Effector memory CD4-positive, alpha-beta T cell (primary cell): ENCODE measurements at places on chromosomes 2 and 18.

DNA sequence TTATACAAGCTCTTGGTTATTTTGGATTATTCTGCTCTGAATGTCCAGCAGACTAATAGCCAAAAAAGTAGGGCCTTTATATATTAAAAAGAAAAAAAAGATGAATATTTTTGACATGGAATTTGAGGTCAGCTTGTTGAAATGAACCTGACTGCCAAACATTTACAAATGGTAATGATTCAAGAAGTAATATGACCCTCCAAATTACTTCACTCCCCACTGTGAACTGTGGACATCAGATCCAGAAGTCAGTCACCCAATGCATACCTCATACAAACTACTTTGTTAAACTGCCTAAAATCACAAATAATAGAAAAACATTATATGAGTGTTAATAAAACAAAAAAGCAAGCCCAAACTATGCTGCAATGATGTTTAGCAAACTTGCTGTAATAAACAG is 10.0 kb downstream of the EPG5 start:
- no peaks in the 10 kb centered on the region for H3K27me3 ChIP-seq
- DNase-seq = no peak
- H3K4me1 ChIP-seq = peaks cover 18% of the 10 kb centered on the region

- no peak for DNase-seq
- no peak overlapping the region for H3K27ac ChIP-seq
- no peaks in the 10 kb centered on the region for H3K27me3 ChIP-seq
- peaks cover 15% of the 10 kb centered on the region for H3K4me1 ChIP-seq
- no peaks in the 10 kb centered on the region for H3K36me3 ChIP-seq
Measured at GRCh38 chr2:60966507-60967405, 50.8 kb upstream of the PEX13 start.

GRCh38 chr2:20625491-20626391 is 25.2 kb downstream of the HS1BP3 start:
- H3K4me3 ChIP-seq = no peak overlapping the region
- no peak for DNase-seq
- peaks cover 51% of the 10 kb centered on the region for H3K36me3 ChIP-seq

DNA sequence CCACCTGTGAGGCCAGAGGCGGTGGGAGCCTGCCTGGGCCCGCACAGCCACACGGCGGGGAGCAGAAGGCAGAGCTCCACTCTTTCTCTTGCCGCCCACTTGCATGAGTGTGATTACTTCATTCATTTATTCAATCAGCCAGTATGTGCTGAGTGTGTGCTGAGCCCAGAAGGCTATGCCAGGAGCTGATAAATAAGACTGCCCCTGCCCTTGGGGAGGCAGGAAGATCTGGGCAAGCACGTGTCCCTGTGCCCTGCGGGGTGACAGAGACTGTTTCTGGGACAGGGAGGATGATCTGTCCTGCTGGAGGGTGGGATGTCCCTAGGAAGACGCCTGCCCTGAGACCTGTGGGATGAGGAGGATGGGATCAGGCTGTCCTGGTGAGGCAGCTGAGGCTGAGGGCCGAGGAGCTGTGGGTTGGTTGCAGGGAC is 250.8 kb downstream of the DYSF start:
- no peak overlapping the region for H3K27ac ChIP-seq
- H3K4me1 ChIP-seq = no peaks in the 10 kb centered on the region
- no peaks in the 10 kb centered on the region for H3K36me3 ChIP-seq
- H3K27me3 ChIP-seq = no peaks in the 10 kb centered on the region
- H3K4me3 ChIP-seq = no peak overlapping the region
- no peak for DNase-seq

DNA sequence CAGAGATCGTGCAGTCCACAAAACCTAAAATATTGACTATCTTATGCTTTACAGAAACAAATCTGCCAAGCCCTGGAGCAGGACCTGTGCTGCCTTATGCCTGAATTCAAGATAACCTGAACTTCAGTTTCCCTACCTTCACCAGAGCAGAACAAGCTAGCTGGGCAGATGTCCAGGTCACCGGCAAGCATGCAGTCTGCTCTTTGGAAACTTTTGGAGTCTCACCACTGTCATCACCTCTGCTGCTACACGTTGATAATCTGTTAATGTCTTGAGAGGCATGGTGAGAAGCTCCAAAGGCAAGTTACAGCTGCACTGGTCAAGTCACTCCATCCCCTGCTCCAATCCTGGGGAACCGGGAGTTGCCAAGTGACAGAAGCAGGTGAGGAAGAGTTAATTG is 354.2 kb downstream of the RBM43 start:
- H3K27me3 ChIP-seq = no peaks in the 10 kb centered on the region
- H3K4me3 ChIP-seq = no peak overlapping the region
- no peaks in the 10 kb centered on the region for H3K36me3 ChIP-seq
- H3K4me1 ChIP-seq = no peaks in the 10 kb centered on the region
- no peak overlapping the region for H3K27ac ChIP-seq

DNA sequence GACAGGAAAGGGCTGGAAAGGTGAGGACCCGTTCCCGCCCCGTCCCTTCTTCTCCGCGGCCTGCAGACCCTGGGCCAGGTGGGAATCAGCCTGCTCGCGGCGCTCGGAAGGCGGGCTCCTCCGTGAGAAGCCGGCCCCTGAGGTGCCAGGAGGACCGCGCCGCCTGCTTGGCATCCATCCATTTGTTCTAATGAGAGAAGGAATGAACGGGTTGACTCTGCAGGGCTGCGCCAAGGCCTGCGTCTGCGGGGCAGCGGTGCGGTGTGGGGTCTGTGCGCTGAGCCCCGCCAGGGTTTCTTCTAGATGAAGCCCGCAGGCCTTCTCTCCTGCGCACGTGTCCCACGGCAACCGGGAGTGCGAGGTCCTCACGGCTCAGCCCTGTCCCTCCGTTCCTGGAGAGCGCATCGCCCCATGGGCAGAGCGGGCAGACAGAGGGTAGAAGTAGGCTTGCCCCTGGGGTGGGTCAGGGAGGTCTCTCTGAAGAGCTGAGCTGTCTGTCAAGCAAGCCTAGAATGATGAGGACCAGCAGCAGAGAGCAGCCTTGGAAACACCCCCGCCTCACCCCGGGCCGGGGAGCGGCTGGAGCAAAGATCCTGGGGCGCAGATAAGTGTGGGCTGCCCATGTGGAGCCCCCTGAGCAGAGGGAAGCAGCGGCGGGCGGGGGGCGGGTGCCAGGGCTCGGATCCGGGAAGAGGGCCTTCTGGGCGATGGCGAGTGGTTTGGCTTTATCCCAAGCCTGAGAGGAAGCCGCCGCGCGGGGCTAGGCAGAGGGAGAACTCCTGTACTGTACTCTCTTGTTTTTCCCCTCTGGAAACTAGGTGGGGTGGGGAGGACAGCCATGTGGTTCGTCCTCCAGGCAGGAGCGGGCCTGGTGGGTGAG is 27.9 kb upstream of the HS6ST1 start:
- H3K4me3 ChIP-seq = no peak overlapping the region
- no peak for DNase-seq
- H3K4me1 ChIP-seq = no peaks in the 10 kb centered on the region
- no peak overlapping the region for H3K27ac ChIP-seq
- no peaks in the 10 kb centered on the region for H3K27me3 ChIP-seq

DNA sequence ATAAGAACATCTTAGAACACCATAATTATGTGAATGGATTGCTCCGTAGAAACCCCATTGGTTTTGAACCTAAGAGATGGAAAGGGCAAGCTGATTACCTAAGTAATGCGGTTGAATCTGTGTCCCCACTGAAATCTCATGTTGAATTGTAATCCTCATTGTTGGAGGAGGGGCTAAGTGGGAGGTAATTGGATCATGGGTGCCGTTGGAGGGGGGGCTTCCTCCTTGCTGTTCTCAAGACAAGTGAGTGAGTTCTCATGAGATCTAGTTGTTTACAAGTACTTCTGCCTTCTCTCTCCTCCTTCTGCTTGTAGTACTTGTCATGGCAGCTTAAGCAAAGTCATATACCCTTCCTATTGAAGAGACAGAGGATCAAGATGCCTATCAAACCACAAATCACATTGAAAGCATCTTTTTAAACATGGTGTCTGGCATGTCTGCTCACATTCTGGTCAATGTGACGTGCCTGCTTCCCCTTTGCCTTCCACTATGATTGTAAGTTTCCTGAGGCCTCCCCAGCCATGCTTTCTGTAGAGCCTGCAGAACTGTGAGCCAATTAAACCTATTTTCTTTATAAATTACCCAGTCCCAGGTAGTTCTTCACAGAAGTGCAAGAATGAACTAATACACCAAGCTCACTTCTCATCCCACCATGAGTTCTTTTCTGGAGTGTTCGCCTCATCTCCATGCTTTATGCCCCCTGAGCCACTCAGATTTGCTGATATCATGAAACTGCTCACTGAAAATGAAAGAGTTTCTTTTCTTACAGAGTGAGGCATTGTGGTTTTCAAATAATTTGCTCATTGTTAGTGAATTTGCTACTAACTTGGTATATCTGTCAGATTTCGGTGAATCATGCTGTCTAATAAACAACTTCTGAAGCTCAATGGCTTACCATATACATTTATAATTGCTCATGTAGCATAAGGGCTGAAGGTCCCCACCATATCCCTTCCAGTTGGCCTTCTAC is 23.6 kb downstream of the KCNE4 start:
- H3K27me3 ChIP-seq = no peaks in the 10 kb centered on the region
- no peaks in the 10 kb centered on the region for H3K36me3 ChIP-seq
- DNase-seq = no peak
- H3K27ac ChIP-seq = no peak overlapping the region
- H3K4me3 ChIP-seq = no peak overlapping the region

- H3K4me3 ChIP-seq = no peak overlapping the region
- no peak for DNase-seq
- no peak overlapping the region for H3K27ac ChIP-seq
- no peaks in the 10 kb centered on the region for H3K4me1 ChIP-seq
- peaks cover 45% of the 10 kb centered on the region for H3K36me3 ChIP-seq
Measured at GRCh38 chr2:10798783-10799182, 13.8 kb downstream of the PDIA6 start.

DNA sequence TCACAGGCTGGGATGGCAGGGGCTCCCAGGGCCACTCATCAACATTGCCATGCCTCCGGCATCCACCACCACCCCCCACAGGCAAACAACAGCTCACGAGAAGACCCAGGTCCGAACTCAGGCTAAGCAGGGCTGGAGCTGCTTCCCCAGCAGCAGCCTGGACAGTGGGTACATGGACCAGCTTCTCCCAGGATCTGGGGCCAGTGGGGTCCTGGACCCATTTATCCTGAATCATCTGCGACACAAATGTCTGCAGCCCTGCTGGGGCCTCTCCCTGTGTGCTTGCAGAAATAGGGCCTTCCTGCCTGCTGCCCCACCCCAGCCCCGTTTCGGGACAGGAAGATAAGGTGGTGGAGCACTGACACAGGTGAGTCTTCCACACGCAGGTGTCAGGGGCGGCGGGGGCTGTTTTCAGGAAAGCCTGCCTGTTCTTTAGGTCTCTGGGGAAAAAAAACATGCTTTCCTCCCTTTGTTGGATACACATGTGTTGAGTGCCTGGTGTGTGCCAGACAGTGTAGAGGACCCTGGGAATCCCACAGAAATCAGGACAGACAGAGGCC is 4.5 kb downstream of the PRLH start:
- H3K36me3 ChIP-seq = no peaks in the 10 kb centered on the region
- no peak overlapping the region for H3K27ac ChIP-seq
- H3K4me3 ChIP-seq = no peak overlapping the region
- no peaks in the 10 kb centered on the region for H3K27me3 ChIP-seq
- H3K4me1 ChIP-seq = peaks cover 6% of the 10 kb centered on the region

DNA sequence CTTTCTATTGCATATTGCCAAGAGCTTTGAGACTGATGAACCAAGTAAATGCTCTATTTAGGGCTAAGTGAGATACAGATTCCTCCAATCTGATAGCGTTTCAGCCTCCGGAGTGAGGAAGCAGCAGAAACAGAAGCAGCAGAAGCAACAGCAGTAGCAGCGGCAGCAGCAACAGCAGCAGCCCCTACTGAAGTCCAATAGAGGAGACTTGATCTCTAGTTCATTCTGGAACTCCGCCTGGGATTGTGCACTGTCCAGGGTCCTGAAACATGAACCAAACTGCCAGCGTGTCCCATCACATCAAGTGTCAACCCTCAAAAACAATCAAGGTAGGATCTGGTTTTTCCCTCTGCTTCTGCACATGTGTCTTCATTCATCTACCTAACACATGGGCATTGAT is at the start of gene DPP10:
TSS of gene DPP10 (plus strand) at position 132 of the 400 bp plus-strand sequence.
- H3K4me3 ChIP-seq = no peak within 1 kb of the TSS
- H3K27me3 ChIP-seq = no peaks in the 10 kb centered on the region
- H3K4me1 ChIP-seq = no peaks in the 10 kb centered on the region
- H3K27ac ChIP-seq = no peak within 1 kb of the TSS
- DNase-seq = no peak

GRCh38 chr2:207283356-207283755 is 117.6 kb upstream of the KLF7 start:
- no peaks in the 10 kb centered on the region for H3K27me3 ChIP-seq
- no peaks in the 10 kb centered on the region for H3K36me3 ChIP-seq
- peaks cover 6% of the 10 kb centered on the region for H3K4me1 ChIP-seq
- H3K27ac ChIP-seq = no peak overlapping the region
- no peak overlapping the region for H3K4me3 ChIP-seq

DNA sequence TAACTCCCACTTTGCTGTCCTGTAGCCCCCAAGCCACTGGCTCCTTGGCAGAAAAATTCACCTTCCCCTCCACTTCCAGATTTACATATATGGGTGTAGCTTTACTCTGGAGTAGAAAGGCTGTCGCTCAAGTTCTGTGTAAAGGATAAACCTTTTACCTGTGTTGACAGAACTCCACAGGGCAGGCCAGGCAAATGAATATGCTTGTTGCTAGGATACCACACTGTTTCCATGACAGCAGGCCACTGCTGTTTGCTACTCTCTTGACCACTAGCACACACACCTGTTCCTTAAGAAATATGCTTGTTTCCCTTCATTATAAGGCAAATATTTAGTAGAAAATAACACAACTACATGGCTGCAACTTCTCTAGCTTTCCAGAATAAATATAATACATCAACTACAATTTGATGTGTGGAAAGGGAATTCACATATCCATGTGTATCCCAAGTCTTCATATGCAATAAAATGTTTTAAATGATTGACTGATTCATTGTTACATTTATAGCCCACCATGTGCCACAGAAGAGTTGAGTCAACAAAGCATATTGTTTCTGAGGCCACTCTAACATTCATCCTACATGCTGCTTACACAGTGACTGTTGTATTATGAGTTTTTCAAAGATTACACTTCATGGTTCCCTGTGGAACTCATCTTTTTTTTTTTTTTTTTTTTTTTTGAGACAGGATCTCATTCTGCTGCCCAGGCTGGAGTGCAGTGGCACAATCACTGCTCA is 56.2 kb upstream of the ROCK1 start:
- no peaks in the 10 kb centered on the region for H3K27me3 ChIP-seq
- DNase-seq = no peak
- H3K36me3 ChIP-seq = no peaks in the 10 kb centered on the region
- H3K4me1 ChIP-seq = no peaks in the 10 kb centered on the region
- no peak overlapping the region for H3K4me3 ChIP-seq

DNA sequence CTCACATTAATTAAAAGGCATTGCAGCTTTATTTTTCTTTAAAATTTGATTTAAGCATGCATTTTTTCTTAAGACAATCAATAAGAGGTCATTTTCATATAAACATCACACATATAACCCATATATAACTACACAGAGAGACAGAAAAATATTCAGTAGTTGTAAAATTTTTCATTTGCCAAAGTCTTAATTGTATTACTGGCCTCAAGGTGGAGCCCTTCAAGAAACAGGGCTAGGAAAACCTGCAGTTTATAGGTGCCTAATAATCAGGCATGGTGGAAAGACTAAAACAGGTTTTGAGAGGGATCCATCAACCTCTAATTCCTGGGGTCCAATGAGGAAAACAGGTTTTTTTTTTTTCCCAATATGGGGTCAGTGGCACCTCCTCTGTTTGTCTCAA is 71.3 kb upstream of the ZNF804A start:
- H3K36me3 ChIP-seq = no peaks in the 10 kb centered on the region
- H3K4me3 ChIP-seq = no peak overlapping the region
- no peak overlapping the region for H3K27ac ChIP-seq
- DNase-seq = no peak
